ENCODE measurements at places on chromosomes 12 and 14.

DNA sequence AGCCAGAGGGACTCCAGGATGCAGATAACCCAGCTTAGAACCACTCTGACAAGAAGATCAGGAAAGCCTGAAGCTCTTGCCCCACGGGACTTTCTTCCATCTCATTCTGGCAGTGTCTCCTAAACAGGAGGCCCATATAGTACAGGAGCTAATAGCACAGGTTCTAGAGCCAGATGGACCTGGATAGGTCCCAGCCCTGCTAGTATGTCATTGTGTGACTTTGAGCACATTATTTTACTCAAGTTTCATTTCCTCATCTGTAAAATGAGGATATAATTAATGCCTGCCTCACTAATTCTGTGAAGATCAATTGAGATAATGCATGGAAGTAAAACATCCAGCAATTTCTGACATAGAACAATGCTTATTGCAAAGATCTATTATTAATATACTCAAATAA lies 66.5 kb upstream of the GZMB start:
- DNase-seq = no peak

DNA sequence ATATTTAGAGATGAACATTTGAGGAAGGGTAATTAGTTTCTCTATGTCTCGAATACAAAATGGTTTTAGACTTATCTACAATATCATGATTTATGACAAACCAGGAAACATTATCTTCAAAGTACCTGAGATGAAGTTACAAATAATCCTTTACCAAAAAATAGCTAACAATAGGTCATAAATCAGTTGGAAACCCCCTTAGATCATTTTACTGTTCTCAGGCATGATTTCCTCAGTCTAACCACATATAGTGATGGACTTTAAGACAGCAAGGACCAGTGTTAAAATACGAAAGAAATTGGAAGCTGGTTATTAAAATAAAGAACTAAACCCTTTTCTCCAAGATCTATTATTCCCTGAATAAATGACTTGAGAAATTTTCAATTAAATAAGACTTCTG lies 235.4 kb downstream of the RASSF9 start:
- DNase-seq = no peak

DNA sequence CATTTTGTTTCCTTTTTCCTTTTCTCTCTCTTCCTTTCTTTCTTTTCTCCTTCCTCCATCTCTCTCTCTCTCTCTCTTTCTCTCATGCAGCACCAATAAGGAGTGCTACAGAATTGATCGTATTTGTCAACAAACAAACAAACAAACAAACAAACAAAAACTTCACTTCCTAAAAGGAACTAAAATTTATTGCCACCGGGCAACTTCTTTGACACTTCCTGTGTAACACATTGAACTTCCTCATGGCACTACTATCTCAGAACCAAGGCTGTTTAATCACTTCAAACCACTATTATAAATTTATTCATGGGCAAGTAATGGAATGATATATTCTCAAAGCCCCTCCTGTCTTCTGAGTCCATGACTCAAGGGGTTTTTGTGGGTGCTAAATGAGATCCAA lies 51.3 kb downstream of the SERPINA3 start:
- no peak for DNase-seq

GRCh38 chr14:67975470-67975869 lies 155.9 kb downstream of the RAD51B start:
- DNase-seq = no peak

GRCh38 chr12:52496054-52496453 lies 3.0 kb upstream of the KRT6A start:
- no peak for DNase-seq
